Activated B cell treated with CpG ODN at 0.5 μM for 24 hours (primary cell): ENCODE measurements at places on chromosomes 3 and 15. TPM values are rescaled to one million over a fixed set of nuclear protein-coding genes. Genes with fewer than 3 reads are reported as not detected.

The POTEB2 gene
- total RNA-seq = not detected in 2 replicates

The PDZRN3 gene
- total RNA-seq = not detected in 2 replicates

The PLA2G4B gene
- 5.3 and 8.2 TPM in 2 replicates for total RNA-seq

GRCh38 chr15:101578443-101578894, 73.7 kb downstream of the TM2D3 start:
- no peaks in the 10 kb centered on the region for H3K36me3 ChIP-seq
- H3K27me3 ChIP-seq = peaks cover 30% of the 10 kb centered on the region
- H3K4me3 ChIP-seq = no peak overlapping the region
- no peak for DNase-seq

GRCh38 chr15:38961456-38961855, 396.8 kb upstream of the RASGRP1 start:
- DNase-seq = no peak
- H3K4me3 ChIP-seq = no peak overlapping the region
- no peak overlapping the region for H3K27ac ChIP-seq
- no peaks in the 10 kb centered on the region for H3K27me3 ChIP-seq
- H3K4me1 ChIP-seq = no peaks in the 10 kb centered on the region

DNA sequence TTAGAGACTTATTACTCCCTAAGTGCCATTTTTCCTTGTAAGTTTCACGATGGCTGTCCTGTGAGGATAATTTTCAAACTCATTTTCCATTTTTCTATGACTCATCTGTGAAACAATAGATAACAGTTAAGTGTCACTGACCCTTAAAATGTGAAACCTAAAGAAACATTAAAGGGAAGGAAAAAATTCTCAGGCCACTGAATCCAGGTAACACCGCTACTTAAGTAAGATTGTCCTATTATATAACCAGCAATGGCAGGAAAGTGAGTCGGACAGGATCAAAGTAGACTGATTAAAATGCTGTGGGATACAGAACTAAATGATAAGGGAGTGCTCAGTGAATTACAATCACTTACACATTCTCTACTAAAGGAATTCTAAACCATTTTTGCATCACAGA, 12.4 kb downstream of the PLD1 start:
- H3K4me3 ChIP-seq = no peak overlapping the region
- no peaks in the 10 kb centered on the region for H3K27me3 ChIP-seq
- DNase-seq = no peak
- H3K36me3 ChIP-seq = no peaks in the 10 kb centered on the region
- H3K4me1 ChIP-seq = no peaks in the 10 kb centered on the region

GRCh38 chr15:42082141-42082540, 12.2 kb downstream of the PLA2G4D start:
- no peak for DNase-seq
- peaks cover 10% of the 10 kb centered on the region for H3K27me3 ChIP-seq
- H3K4me1 ChIP-seq = peaks cover 2% of the 10 kb centered on the region
- H3K4me3 ChIP-seq = no peak overlapping the region
- H3K27ac ChIP-seq = no peak overlapping the region
- H3K36me3 ChIP-seq = no peaks in the 10 kb centered on the region
